ENCODE measurements at places on chromosomes 7 and 10. TPM values are rescaled to one million over a fixed set of nuclear protein-coding genes. Genes with fewer than 3 reads are reported as not detected.

HECTD2 gene
- total RNA-seq, result 8.5 TPM

CCDC3 gene
- total RNA-seq, result 1.4 TPM

TSPAN33 gene
- 0.19 TPM for total RNA-seq

DNA sequence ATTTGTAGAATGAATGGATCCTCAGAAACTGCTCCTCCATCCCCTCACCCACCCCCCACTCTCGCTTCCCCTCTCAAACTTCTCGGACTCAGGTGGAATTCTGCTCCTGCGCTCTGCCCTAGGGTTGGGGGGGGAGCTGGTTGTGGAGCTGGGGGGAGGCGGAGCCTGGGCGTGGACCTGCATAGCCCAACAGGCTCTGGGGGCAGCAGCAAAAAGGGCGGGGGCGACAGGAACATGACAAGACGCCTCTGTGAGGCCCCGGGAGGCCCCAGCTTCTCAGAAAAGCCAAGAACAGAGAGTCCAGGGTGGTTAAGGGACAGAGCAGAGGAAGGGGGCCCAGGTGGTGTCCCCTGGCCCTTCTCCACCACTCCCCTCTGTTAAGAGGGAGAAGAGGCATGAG is 3.5 kb downstream of the TSC22D4 start:
- DNase-seq, result no peak

DNA sequence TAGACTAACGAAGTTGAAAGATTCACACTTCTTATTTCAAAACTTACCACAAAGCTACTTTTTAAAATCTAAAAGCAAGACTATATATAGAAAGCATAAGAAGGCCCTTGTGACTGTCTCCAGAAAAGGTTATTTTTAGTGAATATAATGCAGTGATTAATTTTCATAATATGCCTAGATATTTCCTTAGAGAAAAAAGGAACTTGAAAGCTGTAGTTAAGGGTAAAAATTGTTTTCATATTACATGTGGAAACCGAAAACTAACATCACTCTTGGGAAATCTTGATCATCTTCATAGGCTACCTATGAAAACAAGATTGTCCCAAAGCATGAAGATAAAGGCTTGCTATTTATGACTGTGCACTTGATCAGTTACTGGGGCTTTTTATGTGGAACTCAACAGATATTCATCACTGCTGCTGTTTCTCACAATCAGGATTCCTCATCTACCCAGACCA is 223.2 kb downstream of the SH2D4B start:
- DNase-seq, result no peak

DNA sequence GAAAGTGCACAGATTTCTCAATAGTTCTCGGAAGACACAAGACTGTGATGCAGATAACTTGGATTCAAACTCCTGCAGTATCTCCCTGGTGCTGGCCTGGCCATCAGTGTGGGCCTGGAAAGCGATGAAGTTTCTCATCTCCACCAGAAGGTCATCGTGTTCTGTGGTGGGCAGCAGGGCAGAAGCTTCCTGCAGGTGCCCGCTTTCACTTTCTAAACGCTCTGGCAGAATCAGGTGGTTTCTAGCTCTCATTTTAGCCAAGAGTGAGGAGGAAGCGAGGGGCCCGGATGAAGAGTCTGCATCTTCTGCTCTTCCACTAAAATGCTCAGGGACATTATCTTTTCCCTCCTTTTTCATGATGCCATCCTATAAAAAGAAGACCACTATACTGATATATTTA is 63.0 kb upstream of the DRGX start:
- DNase-seq, result no peak

GRCh38 chr7:85322252-85322651 is 135.4 kb upstream of the SEMA3D start:
- no peak for DNase-seq

All from dermis blood vessel endothelial cell (primary cell).